ENCODE measurements at places on chromosomes 2 and 18. TPM values are rescaled to one million over a fixed set of nuclear protein-coding genes. Genes with fewer than 3 reads are reported as not detected.

Gene PCARE
- polyA plus RNA-seq, result 0.08 TPM

Gene CXCR4
- 34.3 TPM for polyA plus RNA-seq

Gene CHST10
- 9.9 TPM for polyA plus RNA-seq

Gene KCNIP3
- 3.9 TPM for polyA plus RNA-seq

Gene SPEG
- polyA plus RNA-seq, result 178 TPM

Gene DPP10
- 54.4 TPM for polyA plus RNA-seq

Gene TBC1D8
- 7.8 TPM for polyA plus RNA-seq

All from adrenal gland (tissue), 19 donors.